MM.1S (cell line): ENCODE measurements at places on chromosomes 13 and 19.

DNA sequence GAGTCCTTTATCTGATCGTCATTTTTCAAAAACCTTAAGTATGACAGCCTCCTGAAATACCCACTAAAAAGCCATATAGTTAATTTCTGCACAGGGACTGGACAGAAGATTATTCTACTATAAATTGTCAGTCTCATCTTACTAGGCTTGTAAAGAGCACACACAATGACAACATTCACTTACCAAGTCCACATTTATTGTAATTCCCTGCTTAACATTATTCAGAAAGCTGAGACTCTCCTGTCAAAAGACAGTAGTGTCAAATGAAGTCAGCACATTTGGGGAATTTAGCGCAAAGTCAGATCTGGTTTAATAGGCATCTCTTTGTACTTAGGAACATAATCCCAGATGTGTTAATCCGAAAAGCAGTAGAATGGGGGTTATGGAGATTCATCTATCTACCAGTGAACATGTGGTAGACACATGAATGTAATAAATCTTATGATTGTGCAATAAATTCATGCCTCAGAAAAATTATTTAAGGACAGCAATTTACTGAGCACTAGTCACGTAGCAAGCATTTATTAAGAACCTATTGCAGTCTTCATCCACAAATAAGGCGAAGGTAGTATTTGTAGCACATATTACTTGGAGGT lies 224.6 kb upstream of the GPC6 start:
- DNase-seq, result no peak

- no peak for DNase-seq
These were observed 1.6 kb upstream of the TPM4 start for GRCh38 chr19:16074488-16075365.

- DNase-seq, result no peak
These were observed 3.3 kb downstream of the MLLT1 start for GRCh38 chr19:6276447-6276846.

GRCh38 chr19:54481326-54481930 lies 8.3 kb upstream of the CDC42EP5 start:
- DNase-seq, result peak; percentile 50

DNA sequence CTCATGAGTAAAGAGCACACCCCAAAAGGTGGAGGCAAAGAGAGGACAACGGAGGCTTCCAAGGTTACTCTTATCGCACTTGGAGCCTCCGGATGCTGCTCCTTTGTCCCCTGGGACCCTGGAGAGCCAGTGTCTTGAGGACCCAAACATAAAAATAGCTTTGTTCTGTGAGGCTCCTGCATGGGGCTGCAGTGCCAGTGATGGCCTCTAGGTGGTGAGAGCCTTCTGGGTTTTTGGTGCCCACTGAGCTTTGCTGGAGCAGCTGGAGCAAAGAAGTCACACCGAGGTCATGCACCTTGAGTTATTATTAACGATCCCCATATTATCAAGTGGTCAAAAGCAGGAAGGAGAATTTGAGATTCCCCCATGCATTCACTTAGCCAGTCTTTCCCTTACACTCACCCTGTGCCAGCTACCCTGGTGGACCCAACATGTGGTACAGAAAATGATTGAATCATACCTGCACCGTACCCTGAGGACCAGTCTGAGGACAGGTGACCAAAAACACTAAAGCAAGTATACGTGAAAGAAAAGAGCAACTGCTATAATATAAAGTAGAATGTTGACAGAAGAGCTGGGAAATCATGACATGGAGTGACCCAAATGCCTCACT lies 41.5 kb downstream of the ZNF682 start:
- DNase-seq, result no peak

DNA sequence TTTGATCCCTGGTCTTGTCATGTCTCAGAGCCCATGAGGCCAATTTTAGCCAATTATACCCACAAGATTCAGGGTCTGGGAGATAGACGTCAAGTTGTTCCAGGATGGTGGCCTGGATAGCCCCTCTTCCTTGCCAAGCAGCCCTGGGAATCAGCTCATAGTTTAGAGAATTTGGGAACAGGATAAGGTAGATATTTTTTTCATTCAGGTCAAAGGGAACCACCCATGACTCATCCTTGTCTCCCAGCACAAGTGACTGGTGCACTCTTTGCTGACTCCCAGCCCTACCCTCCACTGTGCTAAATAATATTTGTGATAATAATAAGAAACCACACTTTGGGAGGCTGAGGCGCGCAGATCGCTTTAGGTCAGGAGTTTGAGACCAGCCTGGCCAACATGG lies 17.1 kb upstream of the S1PR4 start:
- no peak for DNase-seq

DNA sequence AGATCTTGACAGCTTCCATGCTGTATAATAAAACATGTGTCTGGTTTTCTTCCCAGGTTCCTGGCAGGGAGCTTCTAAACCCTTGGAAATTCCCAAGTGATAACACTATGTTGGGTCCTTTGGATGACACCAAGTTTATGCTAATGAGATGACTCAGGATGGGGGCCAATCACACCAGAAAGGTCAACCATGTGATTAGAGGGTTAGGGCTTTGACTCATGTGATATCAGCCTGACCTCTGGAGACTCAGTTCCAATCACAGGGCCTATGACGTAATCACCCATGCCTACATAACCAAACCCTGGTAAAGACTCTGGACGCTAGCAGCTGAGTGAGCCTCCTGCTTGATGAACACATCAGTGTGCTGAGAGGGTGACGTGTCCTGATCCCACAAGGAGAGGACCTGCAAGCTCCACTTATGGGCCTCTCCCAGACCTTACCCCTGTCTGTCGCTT lies 203.6 kb downstream of the DCLK1 start:
- no peak for DNase-seq

GRCh38 chr13:111868716-111869115 lies 198.2 kb upstream of the SOX1 start:
- no peak for DNase-seq

GRCh38 chr19:19628501-19629134 lies 598 bp upstream of the LPAR2 start:
- no peak for DNase-seq

GRCh38 chr19:963486-963951 lies 20.6 kb upstream of the WDR18 start:
- DNase-seq, result no peak

DNA sequence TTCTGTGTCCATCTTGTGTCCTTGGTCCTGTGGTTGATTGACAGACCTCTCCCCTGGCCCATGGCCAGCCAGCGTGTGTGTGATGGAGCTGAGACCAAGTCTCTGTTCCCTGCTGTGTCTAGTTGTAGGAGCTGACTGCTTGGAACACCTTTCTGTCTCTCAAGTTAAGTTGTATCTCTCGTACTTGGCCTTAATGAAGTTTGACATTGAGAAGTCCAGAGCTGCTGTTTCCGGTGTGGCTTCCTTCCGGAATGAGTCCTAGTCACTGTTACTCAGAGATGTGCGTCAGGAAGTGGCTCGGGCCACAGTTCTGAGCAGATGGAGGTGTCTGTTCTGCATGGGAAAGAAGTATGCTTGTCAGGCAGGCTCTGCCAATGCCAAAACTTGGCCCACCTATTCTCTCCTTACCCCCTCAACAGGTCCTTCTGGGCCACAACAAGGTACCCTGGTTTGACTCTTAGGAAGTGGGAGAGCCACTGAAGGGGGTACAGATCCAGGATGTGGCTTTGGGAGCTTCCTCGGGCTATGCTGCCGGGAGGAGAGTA lies 54.3 kb downstream of the GATAD2A start:
- no peak for DNase-seq

- DNase-seq, result no peak
These were observed 39.6 kb downstream of the ANKRD10 start for GRCh38 chr13:110875241-110875640.

GRCh38 chr19:35419046-35419445 lies 29.0 kb upstream of the FFAR2 start:
- DNase-seq, result no peak

DNA sequence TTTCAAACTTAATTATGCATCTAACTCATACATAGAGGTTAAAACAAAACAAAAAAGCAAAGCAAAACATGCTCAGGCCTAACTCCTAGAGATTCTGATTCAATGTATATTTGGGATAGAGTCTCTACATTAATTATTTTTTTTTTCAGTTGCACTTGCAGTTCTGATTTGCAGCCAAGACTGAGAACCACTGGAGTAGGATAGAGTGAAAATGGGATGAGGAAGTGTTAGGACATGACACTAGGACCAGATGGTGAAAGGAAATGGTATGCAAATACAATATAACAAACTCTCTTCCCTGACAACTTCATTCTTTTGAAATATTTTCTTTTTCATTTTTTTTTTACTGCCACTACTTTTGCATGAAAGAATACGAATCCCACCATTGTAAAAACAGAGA lies 1.8 kb downstream of the CCDC122 start:
- no peak for DNase-seq

DNA sequence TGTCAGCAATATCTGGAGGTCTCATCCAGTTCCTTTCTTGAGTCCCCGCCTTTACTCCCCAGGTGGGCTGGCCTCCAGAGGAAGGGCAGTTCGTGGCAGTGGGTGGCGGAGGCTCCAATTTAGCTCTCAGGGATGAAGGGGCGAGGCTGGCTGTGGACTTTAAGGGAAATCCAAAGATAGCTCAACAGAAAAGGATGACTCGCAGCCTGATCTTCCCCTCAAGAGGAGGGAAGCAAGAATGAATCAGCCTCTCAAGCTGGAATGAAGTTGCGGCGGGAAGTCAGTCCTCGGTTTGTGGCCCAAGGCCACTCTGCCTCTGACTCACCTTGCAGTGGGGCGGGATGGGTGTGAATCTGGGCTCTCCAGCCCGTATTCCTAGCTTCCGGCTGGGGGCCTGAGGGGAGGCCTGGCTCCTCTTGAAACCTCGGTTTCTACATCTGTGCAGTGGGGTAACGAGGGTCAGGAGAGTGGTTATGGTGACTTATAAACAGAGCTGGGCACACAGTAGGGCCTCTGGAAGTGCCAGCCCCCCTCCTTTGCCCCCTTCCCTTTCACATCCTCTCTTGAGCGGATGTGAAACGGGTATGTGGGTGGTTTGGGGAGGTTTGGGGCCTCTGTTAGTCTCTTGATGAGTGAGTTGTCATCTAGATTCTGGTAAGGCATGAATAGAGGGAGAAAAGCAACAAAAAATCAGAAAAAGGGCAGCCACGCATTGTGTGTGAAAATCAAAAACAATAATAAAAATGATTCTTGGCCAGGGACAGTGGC lies 10.5 kb upstream of the SMG9 start:
- peak; percentile 79 for DNase-seq

- no peak for DNase-seq
These were observed 171.1 kb downstream of the STK24 start for GRCh38 chr13:98405690-98406344.

GRCh38 chr19:39024875-39025641 lies 7.3 kb downstream of the FBXO27 start:
- DNase-seq, result no peak

DNA sequence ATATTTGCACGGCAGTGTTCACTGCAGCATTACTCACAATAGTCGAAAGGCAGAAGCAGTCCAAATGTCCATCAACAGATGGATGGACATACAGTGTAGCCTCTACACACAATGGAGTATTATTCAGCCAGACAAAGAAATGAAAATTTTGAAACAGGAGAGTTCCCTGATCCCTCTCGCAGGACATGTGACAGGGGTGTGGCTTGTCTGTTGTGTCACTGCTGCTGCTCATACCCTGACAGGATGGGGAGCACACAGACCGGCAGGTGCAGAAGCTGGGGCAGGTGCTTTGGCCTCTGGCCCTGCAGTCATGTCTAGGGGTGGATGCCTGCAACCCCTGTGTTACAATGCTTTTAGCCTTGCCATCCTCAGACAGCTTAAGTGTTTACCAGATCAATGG lies 204.3 kb downstream of the EFNB2 start:
- DNase-seq, result no peak

- no peak for DNase-seq
These were observed 59.4 kb downstream of the CHST8 start for GRCh38 chr19:33681081-33681680.

DNA sequence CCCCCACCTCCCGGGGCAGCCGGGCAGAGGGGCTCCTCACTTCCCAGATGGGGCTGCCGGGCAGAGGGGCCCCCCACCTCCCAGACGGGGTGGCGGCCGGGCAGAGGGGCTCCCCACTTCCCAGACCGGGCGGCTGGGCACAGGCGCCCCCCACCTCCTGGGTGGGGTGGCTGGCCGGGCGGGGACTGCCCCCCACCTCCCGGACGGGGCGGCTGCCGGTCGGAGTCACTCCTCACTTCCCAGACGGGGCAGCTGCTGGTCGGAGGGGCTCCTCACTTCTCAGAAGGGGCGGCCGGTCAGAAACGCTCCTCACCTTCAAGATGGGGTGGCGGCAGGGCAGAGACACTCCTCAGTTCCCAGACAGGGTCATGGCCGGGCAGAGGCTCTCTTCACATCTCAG lies 43.9 kb downstream of the ZNF730 start:
- DNase-seq, result no peak

- DNase-seq, result no peak
These were observed 588.3 kb upstream of the SGCG start for GRCh38 chr13:22592515-22592914.

- no peak for DNase-seq
These were observed 2.5 kb downstream of the VPS36 start for GRCh38 chr13:52447815-52448552.

DNA sequence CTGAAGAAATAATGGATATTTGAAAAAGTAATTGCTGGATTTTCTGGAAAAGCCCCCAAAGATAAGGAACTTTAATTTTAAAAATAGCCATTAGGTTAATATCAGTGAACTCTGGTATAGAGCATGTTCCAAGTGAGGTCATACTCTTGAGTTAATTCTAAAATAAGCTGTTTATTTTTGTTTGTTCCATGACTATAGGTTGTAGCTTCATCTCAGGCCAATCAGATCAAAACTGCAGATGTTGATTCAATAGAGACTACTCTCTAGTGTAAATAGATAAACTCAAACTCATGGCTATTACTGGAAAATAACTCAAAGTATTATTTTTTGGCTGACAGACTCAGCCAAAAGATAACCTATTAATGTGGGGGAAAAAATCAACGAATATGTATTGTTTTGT lies 815.1 kb downstream of the DIAPH3 start:
- no peak for DNase-seq

DNA sequence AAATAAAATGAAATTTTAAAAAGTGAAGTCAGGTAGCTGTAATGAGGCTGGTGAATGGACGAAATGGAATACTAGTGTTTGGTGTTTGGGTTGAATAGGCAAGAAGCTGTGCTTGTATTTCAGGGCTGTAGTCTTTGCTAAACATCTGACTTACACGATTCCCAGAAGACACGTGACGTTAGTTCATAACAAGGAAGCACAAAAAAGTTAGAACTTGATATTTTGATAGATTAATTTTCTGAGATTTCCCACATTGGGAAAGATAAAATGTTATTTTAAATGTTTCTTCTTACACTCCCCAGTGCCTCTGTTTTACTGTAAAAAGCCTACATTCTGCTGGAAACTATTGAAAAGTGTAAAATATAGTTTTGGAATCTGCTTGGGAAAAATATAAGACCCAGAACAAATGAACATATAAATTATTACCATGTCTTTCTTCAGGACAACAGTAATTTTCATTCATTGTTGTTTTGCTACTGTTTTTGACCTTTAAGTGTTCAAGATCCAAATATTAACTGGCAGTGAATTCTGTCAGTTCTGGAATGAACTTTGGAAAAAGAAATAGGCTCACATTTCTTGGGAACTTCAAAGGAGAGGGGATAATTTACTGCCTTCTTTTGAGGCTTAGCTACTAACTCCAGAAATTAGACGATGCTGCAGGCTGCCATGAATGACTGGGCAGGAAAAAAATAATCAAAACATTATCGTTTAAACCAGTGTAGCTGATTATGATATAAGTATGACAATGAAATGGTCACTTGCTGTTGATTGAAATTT lies 241.3 kb downstream of the SLITRK6 start:
- DNase-seq, result no peak
